ENCODE measurements at places on chromosomes 2 and 18.
A peak's percentile ranks its signal among the peaks of the same experiment; 100 is the strongest.

- peak; percentile 60 for DNase-seq
These were observed 22.3 kb upstream of the ERICH2 start for GRCh38 chr2:170747921-170748320.

GRCh38 chr2:95121093-95121406 is 558 bp downstream of the MRPS5 start:
- DNase-seq: no peak

DNA sequence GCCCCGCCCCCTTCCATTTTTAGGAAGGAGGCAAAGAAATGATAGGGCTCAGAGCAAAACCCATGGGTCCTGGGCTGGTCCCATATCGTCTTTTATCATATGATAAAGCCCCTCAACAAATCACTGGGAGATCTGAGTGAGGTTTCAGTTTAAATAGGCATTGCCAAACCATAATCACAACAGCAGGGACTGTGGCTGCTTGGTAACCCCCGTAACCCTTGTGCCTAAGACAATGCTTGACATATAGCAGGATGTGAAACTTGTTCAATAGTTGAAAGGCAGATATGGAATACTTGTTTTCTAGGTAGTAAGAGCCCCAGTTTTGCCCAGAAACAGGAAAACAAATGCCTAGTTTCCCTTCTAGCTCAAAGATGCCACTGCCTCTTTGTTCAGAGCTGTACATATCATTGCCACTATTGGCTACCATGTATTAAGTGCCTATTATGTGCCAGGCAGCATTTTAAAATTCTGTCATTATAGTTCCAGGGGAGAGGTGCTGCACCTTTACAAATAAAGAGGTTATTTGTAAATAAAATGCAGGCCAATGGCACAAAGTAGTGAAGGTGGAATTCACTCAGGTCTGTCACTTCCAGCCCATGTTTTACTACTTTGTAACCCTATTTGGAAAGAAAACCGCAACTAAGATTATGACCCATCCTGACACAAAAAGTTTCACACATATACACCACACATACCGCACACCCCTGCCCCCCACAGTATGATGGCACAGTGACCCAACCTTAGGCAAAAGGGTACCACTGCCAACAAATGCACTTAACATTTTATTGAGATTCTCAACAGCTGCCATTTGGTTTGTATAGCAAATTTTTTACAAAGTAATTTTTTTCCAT is 14.2 kb downstream of the NAGK start:
- DNase-seq: no peak

GRCh38 chr2:152626911-152627339 is 90.3 kb downstream of the PRPF40A start:
- no peak for DNase-seq

DNA sequence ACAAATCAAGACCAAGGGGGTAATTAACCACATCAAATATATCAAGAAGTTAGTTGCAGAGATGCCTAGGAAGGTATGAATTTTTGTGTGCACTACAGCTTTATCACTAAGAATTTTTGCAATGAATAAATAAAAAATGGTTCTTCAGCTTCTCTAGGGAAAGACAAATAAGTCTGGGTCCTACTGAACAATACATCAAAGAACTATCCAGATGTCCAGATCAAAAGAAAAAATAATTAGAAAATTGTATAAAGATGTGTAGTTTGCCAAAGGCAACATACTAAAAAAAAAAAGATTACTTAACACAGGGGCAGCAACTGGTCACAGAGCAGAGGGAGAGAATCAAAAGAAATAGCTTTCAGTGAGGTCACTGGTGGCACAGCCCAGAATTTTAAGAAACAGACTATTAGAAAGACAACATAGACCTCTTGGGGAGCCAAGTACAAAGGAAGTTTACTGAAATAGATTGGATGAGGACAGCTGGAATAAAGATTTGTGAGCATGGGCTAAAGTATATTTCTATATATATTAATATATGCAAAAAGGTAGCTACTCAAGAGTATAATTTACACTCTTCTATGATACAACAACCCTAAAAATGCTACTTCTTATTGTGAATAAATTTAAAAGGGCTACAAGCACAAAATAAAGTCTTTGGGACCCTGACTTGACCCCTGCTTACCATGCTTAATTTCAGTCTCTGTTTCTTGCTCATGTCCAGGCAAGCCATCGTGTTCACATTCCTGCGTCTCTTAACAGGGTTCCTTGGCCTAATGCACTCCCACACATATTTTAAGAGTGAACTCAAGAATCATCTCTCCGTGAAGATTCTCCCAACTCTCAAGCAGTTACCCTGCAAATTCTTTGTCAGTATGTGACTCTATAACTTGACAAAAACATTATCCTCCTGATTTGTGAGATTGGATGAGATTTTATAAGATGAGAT is 99.0 kb upstream of the GRB14 start:
- DNase-seq: peak; percentile 69

- DNase-seq: peak; percentile 45
These were observed 2.6 kb upstream of the PRLH start for GRCh38 chr2:237563816-237564215.

GRCh38 chr18:44673256-44673880 is 7.3 kb upstream of the SETBP1 start:
- no peak for DNase-seq

- DNase-seq: no peak
These were observed 176.3 kb downstream of the PIK3C3 start for GRCh38 chr18:42131066-42131929.

- peak; percentile 80 for DNase-seq
These were observed 308.3 kb downstream of the SETBP1 start for GRCh38 chr18:44988821-44989587.

DNA sequence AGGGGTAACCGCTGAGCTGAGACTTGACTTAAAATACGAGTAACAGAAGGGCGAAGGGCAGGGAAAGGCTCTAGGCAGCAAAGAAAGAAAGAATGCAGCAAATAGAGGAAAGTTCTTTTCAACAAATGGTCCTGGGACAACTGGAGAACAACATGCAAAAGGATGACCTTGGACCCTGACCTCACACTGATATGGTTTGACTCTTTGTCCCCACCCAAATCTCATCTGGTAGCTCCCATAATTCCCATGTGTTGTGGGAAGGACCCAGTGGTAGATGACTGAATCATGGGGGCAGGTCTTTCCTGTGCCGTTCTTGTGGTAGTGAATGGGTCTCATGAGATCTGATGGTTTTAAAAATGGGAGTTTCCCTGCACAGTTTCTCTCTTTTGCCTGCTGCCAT is 33.9 kb downstream of the ST3GAL5 start:
- no peak for DNase-seq

- DNase-seq: no peak
These were observed 265.5 kb upstream of the NCKAP5 start for GRCh38 chr2:133833746-133834145.

DNA sequence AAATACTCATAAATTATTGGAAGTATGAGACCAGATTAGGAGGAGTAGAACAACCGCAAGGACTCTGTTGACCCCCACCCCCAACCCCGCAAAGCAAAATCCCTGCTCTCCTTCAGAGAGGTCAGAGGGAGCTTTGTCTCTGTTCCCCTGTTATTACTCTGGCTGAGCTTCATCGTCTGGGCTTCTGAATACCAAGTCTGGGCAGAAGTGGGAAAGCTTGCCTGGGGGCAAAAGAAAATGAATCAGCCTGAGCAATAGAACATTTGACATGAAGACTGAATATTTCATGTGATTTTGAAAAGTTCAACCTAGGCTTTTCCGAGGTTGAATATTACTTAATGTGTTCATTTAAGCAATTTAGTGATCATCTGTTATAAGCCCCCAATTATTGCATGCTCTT is 114.6 kb upstream of the ARHGAP28 start:
- DNase-seq: no peak

GRCh38 chr2:96806468-96807126 is 9.5 kb upstream of the CNNM3 start:
- DNase-seq: no peak

GRCh38 chr18:34494359-34494696 is 215.8 kb upstream of the DTNA start:
- no peak for DNase-seq

GRCh38 chr2:18426174-18426573 is 134.3 kb downstream of the RDH14 start:
- no peak for DNase-seq

DNA sequence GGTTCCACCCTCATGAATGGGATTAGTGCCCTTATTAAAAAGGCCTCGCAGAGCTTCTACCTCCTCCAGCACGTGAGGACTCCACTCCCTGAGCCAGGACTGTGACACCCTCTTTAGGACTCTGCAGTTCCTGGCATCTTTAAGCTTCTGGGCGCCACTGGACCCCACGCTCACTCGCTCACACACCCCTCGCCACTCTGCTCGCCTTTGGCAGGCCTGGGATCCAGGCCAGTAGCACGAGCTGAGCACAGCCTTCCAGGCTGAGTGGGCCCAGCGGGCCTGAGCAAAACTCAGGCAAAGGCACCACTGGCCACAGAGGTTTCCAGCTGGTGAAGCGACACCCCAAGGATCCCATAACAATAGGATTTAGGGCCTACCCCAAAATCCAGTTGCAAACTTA is 107.9 kb upstream of the GPC1 start:
- DNase-seq: no peak

- DNase-seq: peak; percentile 46
These were observed 1.0 kb downstream of the HDLBP start for GRCh38 chr2:241314226-241315092.

GRCh38 chr2:215422676-215423075 is 13.2 kb downstream of the FN1 start:
- peak; percentile 8 for DNase-seq

Measured in fibroblast of skin of back (primary cell).